ENCODE measurements at places on chromosomes 6 and 20.

- peak; percentile 68 for DNase-seq
Measured at GRCh38 chr6:18323935-18324705, 59.8 kb upstream of the DEK start.

DNA sequence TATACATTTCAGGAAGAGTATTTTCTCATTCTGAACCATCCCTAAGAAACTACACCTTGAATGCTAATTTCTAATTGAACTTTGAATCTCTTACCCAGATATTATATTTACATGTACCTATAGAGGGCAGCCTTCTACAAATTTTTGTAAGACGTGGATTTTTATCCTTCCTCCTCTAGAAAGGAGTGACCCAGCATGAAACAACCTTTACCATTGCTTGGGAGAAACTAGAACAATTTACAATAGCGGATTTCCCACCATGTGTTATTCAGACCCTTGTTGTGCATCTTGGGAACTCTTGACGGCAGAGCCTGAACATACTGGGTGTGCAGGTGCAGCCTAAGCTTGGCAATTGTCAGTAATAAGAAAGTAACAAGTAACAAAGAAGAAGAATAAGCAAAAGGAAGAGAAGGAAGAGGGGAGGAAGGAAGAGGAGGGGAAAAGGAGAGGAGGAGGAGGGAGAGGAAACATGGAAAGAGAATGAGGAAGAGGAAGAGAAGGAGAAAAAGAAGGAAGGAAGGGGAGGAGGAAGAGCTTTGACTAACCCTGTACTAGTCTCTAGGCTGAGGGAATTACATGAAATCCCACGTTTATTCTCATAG is 10.8 kb upstream of the TAAR1 start:
- DNase-seq = peak; percentile 27

GRCh38 chr6:22028403-22029090 is 268.3 kb downstream of the PRL start:
- DNase-seq = no peak

DNA sequence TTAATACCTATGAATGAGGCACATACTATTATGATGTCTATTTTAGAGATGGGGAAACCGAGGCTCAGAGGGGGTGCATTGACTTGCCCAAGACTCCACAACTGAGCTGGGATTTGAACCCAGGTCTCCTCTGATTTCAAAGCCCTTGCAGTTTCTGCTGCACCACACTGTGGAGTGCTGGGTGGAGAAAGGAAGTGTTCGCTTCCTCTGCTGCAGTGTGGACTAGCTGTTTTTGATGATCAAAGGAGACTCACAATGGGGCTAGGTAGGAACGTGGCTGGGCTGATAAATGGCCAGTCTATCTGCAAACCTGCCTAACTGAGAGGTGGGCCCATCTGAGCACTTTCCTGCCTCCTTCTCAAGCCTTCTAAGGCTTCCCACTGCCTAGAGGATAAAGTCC is 87.2 kb downstream of the CD40 start:
- DNase-seq = no peak

- DNase-seq = no peak
Measured at GRCh38 chr6:11323666-11324452, 91.4 kb upstream of the NEDD9 start.

- no peak for DNase-seq
Measured at GRCh38 chr6:98498144-98498775, 336.1 kb upstream of the POU3F2 start.

DNA sequence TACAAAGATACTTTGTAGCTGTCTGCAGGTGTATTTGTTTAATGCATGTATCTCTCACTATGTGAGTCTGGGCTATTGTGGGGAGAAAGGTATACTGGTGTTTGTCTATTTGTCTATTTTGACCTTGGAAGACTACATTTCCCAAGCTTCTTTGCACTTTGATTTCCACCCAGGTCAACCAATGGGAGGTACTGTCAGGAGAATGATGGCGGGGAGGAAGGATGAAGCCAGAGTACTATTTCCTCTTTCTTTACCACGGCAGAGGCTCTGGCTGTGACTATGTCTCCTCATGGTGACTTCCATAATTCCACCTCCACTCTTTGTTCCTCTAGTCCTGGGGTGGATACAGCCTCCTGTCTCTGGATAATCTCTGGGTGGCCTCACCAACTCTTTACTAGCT is 23.1 kb downstream of the LBP start:
- peak; percentile 40 for DNase-seq

- no peak for DNase-seq
Measured at GRCh38 chr6:11311970-11312369, 79.5 kb upstream of the NEDD9 start.

Data from germinal center (tissue), 1 donor.